Mesothelial cell of epicardium (in vitro differentiated cells): ENCODE measurements at places on chromosomes 11 and 22. TPM values are rescaled to one million over a fixed set of nuclear protein-coding genes. Genes with fewer than 3 reads are reported as not detected.

- DNase-seq = no peak
Observed at GRCh38 chr22:48050836-48051235, 1288.4 kb downstream of the TBC1D22A start.

SYT8 gene
- total RNA-seq = 1.2 to 2.1 TPM (median 1.9 TPM) in 3 replicates

DNA sequence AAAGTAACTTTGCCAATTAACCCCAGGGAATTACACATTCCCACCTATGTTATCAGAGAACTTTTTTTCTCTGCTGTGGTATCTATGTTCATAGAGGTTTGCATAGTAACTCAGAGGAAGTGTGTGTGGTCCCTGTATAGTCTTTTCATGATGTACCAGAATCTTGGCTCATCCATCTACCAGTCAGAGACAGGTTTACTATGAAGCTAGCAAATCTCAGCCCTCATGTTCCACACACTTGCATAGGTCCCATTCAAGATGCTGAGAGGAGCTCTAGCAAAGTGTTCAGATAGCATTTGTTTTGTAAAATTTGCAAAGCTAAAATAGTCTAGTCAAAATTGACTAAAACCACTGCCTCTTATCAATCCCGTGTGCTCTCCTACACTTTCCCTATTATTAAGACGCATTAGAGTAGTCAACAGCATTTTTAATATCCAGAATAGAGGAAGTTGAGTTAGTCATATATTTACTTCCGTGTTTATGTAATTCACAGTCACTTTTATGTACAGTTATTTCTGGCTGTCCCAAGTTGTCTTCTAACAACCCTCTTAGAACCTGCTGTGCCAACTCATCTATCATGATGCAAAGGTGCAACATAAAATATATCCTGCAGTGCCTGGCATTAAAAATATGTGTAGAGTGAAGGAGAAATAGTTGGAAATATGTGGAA, 184.2 kb downstream of the FAM76B start:
- no peak for DNase-seq

DNA sequence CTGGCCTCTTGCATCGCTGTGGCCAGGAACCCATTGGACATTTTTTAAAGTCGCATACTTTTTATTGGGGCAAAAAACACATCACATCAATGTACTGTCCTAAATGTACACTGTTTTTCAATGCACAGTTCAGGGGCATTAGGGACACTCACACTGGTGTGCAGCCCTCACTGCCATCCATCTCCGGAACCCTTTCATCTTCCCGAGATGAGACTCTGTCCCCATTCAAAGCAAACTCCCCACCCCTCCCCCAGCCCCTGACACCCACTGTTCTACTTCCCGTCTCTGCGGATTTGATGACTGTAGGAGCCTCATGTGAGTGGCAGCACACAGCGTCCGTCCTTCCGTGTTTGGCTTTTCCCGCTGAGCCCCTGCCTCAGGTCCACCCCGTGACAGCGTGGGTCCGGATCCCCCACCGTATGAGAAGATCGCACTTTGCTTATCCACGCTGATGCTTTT, 41.8 kb upstream of the TH start:
- no peak for DNase-seq

PTPRCAP gene
- total RNA-seq = 1.4 to 1.8 TPM (median 1.6 TPM) in 3 replicates

- no peak for DNase-seq
Observed at GRCh38 chr11:81870815-81871214, 862.8 kb downstream of the FAM181B start.

ANO1 gene
- total RNA-seq = 35.1 to 39.6 TPM (median 37.2 TPM) in 3 replicates

MFRP gene
- total RNA-seq = not detected in 3 replicates

DNA sequence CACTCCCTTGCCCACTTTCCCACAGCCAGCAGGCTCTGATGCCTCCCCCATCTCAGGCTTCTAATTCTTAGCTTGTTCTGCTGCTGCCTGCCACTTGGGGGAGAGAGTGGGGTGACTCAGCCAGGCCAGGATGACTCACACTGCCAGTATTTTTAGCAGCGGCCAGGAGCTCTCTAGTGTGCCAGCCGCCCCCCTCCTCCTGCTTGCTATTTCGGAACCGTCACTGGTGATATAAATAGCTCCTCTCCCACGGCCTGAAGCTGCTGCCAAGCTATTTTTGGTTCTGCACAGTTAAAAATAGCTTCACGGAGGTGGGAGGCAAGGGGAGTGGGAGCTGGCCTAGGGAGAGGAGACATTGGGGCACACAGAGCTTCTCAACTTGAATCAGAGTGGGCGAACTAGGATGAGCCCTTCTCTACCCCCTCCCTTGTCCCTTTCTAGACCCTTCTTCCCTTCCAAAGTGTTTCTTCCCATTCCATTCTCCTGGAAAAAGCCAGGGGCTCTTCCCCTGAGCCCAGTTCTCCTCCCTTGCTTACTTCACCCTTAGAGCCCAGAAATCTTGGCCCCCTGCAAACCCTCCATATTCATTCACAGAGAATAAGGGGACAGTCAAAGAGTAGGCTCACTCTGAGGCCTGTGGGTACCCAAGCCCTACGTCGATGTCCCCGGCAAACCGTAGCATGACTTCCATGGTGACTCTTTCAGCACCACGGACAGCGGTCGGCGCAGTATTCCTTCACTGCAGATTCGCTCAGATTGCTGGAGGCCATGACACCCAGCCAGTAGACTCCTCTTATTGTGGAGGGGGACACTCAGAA, 2.5 kb upstream of the NPAS4 start:
- DNase-seq = peak; percentile 90

DNA sequence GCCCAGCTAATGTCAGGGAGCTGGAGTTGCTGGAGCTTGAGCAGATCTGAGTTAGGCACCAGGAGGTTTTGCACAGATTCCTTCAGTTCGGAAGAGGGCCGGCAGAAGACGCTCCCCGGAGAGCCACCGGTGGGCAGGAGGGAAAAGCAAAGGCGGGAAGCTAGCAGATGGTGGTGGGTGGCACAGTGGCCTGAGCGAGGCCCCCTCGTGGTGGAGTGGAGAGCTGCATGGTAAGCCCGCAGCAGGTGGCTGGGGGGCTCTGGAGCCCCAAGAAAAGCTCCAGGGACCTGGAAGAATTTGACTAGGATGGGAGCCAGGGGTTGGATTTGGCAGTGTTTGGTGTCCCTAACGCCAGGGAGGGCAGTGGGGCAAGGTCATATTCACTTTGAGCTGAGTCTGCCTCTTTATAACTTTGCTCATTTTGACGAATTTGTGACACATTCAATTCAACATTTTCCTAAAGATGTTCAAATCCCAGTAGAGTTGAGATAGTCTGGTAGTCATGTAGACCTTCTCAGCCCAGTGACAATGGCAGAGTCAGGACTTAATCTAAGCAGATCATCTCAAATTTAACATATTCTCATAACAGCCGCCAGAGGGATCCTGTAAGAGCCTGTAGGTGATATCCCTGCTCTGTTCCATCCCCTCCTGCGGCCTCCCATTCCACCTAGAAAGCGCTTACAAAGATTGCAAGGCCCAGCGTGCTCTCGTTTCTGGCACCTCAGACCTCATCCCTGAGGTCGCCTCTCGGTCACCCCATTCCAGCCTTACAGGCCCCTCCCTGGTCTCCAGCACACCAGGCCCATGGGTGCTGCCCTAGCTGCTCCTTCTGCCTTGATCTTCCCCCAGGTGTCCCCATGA, 57.9 kb downstream of the TRIM29 start:
- DNase-seq = no peak

DNA sequence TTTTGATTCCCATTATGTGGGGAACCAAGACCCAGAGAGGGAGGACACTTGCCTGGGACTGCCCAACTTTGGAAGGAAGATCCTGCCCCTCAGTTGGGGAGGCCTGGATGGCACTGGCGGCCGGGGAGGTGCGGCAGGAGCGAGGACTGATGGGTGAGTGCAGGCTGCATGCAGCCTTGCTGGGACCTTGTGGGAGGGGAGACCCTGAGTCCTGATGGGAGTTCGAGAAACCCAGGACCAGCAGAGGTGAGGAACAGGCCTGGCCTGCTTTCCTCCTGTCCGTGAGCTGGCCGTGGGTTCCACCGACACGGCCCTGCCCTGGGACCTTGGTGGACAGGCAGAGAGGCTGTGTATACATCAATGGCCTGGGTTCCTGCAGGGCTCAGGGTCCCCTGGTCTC, 19.3 kb upstream of the SMIM38 start:
- no peak for DNase-seq
